ENCODE measurements at places on chromosomes 4 and X.

DNA sequence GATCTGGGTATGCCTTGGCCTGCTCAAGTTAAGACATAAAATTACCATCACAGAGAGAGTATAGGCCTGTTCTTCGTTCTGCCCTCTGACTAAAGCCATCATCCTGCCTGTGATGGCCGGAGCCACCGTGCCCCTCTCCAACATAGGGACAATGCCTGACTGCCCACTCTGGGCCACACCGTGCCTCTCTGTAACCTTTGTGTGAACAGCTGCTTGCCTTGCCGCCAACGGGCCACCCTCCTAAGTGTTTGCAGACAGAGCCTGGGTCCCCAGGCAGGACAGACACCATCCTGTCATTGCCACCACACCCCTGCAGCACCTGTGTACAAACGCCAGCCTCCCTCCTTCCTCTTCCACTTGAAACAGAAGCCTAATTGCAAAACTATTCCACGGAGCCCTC lies 298.7 kb upstream of the TENM3 start:
- DNase-seq: no peak

DNA sequence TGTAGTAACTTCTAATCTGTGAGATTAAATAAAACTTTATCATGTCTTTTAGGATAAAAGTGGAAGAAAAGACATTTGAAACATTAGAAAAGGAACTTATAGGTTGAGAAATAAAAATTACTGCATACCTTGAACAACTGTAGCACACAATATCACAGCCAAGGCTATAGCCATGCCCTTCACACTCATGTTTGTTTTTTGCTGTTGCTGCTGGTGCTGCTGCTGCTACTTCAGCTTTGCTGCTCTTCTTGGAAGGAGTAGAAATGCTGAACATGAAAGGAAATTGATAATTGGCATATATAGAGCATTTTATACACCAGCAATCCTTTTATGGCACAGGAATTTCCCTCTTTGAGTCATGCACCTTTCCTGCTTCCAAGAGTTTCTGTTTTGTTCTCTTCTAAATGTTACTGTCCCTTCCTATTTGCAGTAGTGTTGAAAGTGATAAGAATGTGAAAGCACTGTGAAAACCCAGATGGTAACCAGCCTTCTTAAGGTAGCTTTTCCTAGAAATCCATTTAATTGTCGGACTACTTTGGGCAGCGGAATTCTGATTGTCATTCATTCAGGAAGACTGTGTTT lies at the start of gene CXCL11:
TSS of gene CXCL11 (minus strand) at position 272 of the 582 bp plus-strand sequence. CDS start at position 189, 83 bp downstream.
- no peak for DNase-seq

GRCh38 chr4:184755278-184755677 lies 21.4 kb upstream of the CENPU start:
- DNase-seq: no peak

- no peak for DNase-seq
Observed at GRCh38 chr4:98921292-98921691, 7.6 kb downstream of the EIF4E start.

- DNase-seq: no peak
Observed at GRCh38 chr4:54779476-54780148, 121.9 kb downstream of the KIT start.

DNA sequence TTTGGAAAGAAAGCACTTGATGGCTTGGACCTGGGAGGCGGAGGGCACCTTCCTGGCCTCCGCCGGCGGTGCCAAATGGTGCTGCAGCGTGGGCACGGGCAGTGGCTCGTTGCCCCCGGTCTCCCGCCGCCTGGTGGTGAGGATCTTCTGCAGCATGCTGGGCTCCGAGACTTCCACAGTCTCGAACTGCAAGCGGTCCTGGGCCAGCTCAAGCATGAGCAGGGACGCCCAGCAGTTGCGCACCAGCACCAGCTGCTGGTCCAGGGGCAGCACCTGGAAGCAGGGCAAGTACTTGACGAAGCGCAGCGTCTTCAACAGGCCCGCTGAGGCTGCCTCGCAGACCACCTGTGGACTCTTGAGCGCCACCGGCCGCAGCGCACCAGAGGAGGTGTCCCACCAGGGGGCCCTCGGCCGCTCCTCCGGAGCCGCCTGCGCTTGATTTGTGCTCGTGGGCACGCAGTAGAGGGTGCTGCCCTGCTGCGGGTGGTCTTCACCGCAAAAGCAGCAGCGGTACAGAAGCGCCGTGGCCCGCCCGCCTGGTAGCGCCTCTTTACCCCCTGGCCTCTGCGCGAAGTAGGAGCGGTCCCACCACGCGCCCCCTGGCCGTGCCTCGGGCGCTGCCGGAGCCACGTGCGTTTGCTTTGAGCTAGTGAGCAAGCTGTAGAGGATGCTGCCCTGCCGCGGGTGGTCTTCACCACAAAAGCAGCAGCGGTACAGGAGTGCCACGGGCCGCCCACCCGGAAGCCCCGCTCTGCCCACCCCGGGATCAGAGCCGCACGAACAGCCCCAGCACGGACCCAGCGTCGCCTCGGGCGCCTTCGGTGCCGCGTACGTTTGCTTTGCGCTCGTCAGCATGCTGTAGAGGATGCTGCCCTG lies 689 bp downstream of the NR0B1 start:
- DNase-seq: no peak

GRCh38 chr4:80125252-80126177 lies 52.5 kb upstream of the ANTXR2 start:
- DNase-seq: no peak

- no peak for DNase-seq
Observed at GRCh38 chr4:144451766-144452450, 194.0 kb upstream of the HHIP start.

DNA sequence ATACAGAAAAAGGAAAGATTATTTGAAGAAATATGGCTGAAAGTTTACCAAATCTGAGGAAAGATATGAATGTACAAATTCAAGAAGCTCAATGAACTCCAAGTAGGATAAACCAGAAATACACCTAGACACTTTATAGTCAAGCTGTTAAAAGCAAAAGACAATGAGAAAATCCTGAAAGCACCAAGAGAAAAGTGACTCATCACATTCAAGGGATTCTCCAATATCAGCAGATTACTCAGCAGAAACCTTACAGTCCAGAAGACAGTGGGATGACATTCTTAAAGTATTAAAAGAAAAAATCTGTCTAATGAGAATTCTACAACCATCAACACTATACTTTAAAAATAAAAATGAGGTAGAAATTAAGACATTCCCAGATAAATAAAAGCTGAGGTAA lies 223.8 kb upstream of the ZCCHC13 start:
- DNase-seq: no peak

GRCh38 chr4:34328939-34329338 lies 1915.4 kb downstream of the ARAP2 start:
- DNase-seq: no peak
